Panc1 (cell line): ENCODE measurements at places on chromosomes 3 and 15. TPM values are rescaled to one million over a fixed set of nuclear protein-coding genes. Genes with fewer than 3 reads are reported as not detected.

Gene GHRL
- total RNA-seq, result not detected

Gene MB21D2
- 7.8 TPM for total RNA-seq

Gene RPUSD2
- 17.5 TPM for total RNA-seq

Gene FBXO40
- total RNA-seq, result not detected

Gene TRH
- not detected for total RNA-seq

Gene TUSC7
- total RNA-seq, result not detected

Gene NME9
- not detected for total RNA-seq

Gene KCNH8
- not detected for total RNA-seq

Gene IL20RB
- total RNA-seq, result 1.7 TPM

Gene GOLGA6D
- total RNA-seq, result not detected

Gene HRG
- not detected for total RNA-seq

Gene GRAMD2A
- 1.3 TPM for total RNA-seq

Gene SIDT1
- total RNA-seq, result not detected

Gene CCR1
- not detected for total RNA-seq

Gene APEH
- total RNA-seq, result 131 TPM

Gene MORC1
- not detected for total RNA-seq

Gene SNRPN
- total RNA-seq, result 75.1 TPM

Gene TEX9
- 4.1 TPM for total RNA-seq

Gene APPL1
- total RNA-seq, result 36.3 TPM

Gene CCR2
- not detected for total RNA-seq

Gene HTR3E
- total RNA-seq, result not detected

Gene ERICH6
- total RNA-seq, result 0.28 TPM

Gene GP5
- 0.05 TPM for total RNA-seq

Gene MRPL47
- 58.7 TPM for total RNA-seq

Gene OR5K1
- total RNA-seq, result not detected

Gene GHSR
- total RNA-seq, result not detected

Gene CHAC1
- 15.5 TPM for total RNA-seq

Gene NDN
- not detected for total RNA-seq

Gene EPHA6
- total RNA-seq, result 0.57 TPM

Gene TBC1D2B
- total RNA-seq, result 59.3 TPM

Gene GABRB3
- total RNA-seq, result 0.13 TPM

Gene GOLGA8T
- total RNA-seq, result not detected

Gene DUOX2
- total RNA-seq, result 0.08 TPM

Gene PRR23C
- total RNA-seq, result not detected

Gene IFT57
- total RNA-seq, result 45.7 TPM

Gene CHST2
- 0.26 TPM for total RNA-seq
